ENCODE measurements at places on chromosomes 5 and 9.
A peak's percentile ranks its signal among the peaks of the same experiment; 100 is the strongest.

- no peak for DNase-seq
Observed at GRCh38 chr9:132197856-132198550, 36.1 kb downstream of the NTNG2 start.

DNA sequence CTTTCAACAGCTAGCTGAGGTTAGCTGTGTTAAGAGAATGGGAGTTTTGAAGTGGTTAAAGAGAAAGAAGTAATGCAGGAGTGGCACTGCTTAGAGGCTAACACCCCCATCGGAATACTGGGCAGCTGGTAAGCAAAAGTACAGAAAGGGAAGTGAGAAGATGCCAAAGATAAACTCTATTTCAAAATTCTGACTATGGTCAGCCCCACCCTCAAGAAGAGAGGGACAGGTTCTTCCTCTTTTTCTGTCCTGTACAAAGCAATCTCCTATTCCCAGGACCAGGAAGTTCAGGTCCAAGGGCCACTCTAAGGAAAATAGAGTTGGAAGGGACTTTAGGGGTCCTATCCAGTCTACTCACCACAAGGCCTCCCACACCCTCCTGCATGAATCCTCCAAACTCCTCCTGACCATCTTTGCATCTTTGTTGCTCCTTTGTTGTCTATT, 45.9 kb upstream of the JAK2 start:
- peak; percentile 53 for DNase-seq

DNA sequence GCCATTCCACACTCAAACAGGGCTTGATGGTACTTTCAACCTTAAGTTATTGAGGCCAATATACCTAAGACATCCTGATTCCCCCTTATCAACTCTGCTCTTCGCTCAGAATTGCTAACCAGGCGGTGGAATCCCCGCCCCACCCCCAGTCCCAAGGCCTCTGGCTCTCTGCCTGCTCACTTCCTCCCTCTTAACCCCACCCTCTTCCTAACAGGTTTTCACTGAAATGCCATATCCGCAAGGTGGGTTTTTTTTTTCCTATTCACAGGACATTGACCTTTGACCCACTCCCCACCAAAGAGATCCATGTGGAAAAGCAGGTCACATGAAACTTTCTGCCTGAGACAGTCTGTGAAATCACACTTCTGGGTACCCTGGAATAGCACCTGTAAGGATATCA, 66.6 kb upstream of the IFNK start:
- no peak for DNase-seq

- no peak for DNase-seq
Observed at GRCh38 chr9:69768716-69769115, 8.9 kb upstream of the PTAR1 start.

- no peak for DNase-seq
Observed at GRCh38 chr5:14932902-14933469, 61.4 kb upstream of the ANKH start.

GRCh38 chr9:26955222-26955903, 849 bp upstream of the IFT74 start:
- DNase-seq, result peak; percentile 58

DNA sequence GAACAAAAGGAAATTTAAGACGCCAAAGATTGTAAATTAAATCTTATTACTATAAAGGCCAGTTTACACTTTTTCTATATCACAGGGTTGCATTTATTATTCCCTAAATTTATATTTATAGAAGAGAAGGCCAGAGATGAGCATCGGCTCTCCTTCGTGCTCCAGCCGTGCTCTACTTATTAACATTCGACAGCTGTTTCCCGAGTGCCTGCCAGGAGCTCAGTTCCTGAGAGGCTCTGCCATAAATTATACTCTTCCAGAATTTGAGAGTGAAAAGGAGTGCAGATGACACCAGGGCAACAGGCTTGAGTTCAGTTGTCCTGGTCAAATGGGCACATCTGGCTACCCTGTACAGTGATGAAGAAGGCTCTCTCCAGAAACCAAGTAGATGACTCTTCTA, 70.1 kb downstream of the PCSK5 start:
- DNase-seq, result no peak

DNA sequence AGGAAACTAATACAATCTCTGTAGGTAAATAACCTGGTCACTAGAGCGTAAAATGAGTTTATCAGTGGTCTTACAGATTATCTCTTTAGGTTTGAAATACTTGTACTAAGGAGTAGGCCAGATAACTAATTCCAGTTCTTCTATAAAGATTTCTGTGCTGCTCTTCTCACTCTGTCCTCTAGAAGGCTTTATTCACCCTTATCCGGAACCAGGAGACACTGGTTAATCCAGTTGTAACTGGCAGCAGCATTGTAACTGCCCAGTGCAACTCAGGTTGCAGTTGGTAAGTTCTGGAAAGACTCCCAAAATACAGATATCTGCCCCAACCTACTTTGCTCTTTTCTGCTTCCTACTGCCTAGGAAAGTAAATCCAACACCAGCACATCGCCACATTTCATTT, 19.8 kb downstream of the C5orf22 start:
- no peak for DNase-seq

DNA sequence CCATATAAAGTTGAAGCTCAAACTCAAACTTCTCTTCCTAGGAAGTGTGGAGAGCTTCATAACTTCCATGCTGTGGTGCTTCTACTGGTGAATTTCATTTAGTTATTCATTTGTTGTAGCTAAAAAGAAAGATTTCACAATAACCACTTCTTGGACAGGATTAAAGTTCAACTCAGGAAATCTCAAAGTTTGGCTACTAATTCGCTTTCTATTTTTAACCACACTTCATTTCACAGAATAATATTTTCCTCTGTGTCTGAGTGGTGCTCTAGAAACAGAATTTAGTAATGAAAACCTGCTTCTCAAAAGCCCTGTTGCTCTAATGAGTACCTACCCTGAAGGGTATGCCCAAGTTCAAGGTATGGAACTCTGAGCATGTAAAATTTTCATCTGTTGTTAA, 73.9 kb downstream of the ACTBL2 start:
- DNase-seq, result no peak

GRCh38 chr9:69155341-69156030, 18.6 kb upstream of the TJP2 start:
- no peak for DNase-seq

DNA sequence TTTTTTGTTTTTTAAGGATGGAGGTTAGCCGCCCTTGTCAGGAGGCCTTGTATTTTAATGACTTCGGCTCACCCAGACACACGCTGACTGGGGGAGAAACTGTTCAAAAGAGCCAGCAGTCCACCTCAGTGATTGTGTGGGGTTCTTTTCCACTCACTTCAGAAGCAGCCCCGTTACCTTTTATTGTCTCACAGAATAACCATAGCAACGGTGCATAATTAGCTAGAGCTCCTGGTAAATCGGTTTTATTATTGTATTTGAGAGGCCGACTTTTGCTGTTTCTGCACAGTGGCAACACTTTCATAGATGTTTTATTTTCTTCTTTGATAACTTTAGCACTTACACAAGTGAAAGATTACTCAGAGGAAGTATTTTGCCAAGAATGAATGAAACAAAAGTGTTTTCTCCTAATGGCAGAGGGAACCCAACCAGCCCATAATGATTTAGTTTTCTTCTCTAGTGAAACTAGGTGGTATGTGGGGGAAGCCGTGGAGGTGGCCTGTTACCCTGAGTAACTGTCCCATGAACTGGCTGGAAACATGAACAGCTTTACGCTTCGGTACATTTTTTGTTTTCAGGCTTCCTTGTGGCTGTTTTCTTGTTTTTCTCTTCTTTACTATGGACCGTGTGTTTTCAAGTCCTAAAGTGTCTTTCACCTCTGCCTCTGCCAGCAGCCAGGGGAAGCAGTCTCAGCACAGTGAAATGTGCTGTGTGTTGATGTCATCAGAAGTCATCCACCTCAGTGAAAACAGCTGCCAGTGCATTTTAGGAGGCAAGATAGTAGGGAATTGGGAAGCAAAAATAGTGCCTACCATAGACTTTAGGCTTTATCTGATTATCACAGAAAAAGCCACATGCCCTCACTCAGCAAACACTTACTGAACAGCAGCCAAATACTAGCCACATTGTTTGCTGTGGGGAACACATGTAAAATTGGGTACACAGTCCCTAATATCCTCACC, 414.7 kb downstream of the KDM4C start:
- no peak for DNase-seq

Measured in NAMALWA (cell line).